ENCODE measurements at places on chromosomes 12 and 14. TPM values are rescaled to one million over a fixed set of nuclear protein-coding genes. Genes with fewer than 3 reads are reported as not detected.

Gene C3AR1
- 0.49 TPM for total RNA-seq

Gene TMEM229B
- total RNA-seq, result 22.6 TPM

Gene PPP1R36
- total RNA-seq, result 0.49 TPM

Gene FITM1
- total RNA-seq, result not detected

Gene C12orf54
- total RNA-seq, result not detected

Gene DCN
- total RNA-seq, result 46.7 TPM

Gene POTEG
- not detected for total RNA-seq

Gene SIRT4
- total RNA-seq, result 3.9 TPM

Gene TSHR
- 0.25 TPM for total RNA-seq

Gene SCN8A
- total RNA-seq, result 50.6 TPM

Gene WNT5B
- 15.0 TPM for total RNA-seq

Gene TAS2R42
- not detected for total RNA-seq

Gene CHMP4A
- total RNA-seq, result 35.4 TPM

Gene AMIGO2
- total RNA-seq, result 6.9 TPM

Gene AGAP2
- 40.6 TPM for total RNA-seq

Gene TMEM233
- not detected for total RNA-seq

Gene C2CD5
- total RNA-seq, result 84.1 TPM

Gene ZC3H10
- total RNA-seq, result 3.9 TPM

Gene EML5
- 20.7 TPM for total RNA-seq

Gene CFAP251
- 3.0 TPM for total RNA-seq

Gene LBHD2
- total RNA-seq, result not detected

Gene LMNTD1
- total RNA-seq, result 1.2 TPM

Gene PRIMA1
- under 0.01 TPM for total RNA-seq

Gene COCH
- 43.5 TPM for total RNA-seq

Gene SYNE2
- 125 TPM for total RNA-seq

Gene SRRM4
- total RNA-seq, result 13.8 TPM
